ENCODE measurements at places on chromosomes 3 and 15.

GRCh38 chr3:156808025-156808424, 18.1 kb upstream of the LEKR1 start:
- DNase-seq: no peak

- DNase-seq: no peak
These were observed 7.4 kb downstream of the HMCES start for GRCh38 chr3:129286081-129286480.

DNA sequence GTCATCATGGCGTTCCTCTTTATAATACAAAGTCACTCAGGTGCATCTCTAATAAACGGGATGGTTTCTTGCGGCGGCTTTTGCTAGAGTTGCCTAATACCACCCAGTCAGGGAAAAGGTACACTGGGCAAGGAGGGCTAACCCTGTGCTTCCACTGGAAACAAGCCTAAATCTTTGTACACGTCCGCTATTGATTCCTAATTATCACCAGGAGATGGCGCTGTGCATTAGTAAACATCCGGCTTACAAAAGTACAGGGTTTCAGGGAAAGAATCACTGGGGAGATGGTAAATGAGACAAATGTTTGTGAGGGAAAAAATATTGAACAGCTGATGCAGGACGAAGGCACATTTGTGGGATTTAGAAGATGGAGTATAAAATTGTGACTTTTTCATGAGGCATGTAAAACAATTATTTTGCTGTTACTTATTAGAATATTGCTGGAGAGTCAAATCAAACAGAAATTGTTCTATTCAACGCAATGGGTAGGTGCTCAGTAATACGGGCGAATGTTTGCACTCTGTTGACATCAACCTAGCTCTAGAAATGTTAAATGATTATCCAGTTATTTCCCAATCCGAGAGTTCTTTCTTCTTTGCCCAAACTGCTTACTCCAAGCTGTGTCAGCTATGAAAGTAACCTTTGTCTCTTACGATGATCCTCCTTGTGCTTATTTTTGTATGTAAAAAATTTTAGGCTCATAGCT, 50.6 kb downstream of the GMNC start:
- DNase-seq: no peak

GRCh38 chr15:98651036-98651481, 2.7 kb downstream of the IGF1R start:
- no peak for DNase-seq

GRCh38 chr3:154316974-154317767, 7.1 kb downstream of the DHX36 start:
- DNase-seq: no peak

DNA sequence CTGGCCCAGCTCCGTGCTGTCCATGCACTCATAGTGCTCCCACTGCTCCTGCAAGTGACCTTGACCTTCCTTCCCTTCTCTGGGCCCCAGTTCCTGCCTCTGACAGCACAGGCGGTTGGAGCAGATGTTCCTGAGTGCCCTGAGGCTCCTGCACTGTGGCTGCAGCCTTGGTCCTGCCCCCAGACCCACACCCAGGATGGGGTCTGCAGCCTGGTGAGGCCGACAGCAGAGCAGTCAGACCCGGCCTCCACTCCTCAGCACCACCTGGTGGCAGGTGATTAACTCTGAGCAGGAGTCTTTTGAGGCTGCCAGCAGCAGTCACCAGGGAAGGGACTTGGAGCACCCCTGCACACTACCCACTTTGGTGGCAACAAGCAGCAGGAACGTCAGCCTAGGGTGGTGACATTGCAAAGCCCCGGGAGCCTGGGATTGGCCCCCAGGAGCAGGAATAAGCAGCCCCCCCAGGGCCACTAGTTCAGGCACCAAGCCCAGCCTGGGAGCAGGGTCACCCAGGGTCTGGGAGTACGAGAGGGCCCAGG, 64.6 kb downstream of the CYP11A1 start:
- no peak for DNase-seq

DNA sequence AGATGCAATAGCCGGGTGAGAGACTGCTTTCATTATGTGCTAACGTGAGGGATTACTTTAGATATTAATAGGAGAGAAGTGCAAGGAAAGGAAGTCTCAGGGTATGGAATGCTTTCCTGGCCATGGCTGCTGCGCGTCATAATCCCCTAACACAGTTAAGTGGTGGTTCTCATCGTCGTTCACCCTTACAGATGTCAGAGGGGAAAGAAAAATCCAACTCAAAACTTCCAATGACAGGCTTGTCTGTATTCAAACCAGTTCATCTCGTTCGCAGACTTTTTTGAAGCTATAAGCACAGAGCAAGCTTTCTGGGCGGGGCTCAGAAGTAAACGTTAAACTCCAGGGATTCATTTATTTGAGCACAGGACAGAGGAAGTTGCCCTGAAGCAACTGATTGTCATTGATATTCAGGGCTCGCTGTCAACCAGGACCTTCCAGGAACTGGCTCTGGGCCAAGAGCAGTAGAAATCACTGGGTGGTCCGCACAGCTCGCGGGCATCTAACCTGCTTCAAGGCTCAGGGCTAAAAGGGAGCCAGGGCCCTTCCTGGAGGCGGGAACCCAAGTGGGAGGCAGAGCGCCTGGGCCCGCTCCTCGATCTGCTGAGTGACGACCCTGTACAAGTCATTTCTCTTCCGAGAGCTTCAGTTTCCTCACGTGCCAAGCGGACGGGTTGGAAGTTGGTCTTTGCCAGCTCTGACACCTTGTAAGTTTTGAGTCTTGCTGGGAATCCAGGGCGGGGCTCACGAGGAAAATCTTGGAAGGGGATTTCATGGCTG, 1.1 kb upstream of the LPP start:
- no peak for DNase-seq

GRCh38 chr3:35723480-35724097, 84.3 kb downstream of the ARPP21 start:
- no peak for DNase-seq

DNA sequence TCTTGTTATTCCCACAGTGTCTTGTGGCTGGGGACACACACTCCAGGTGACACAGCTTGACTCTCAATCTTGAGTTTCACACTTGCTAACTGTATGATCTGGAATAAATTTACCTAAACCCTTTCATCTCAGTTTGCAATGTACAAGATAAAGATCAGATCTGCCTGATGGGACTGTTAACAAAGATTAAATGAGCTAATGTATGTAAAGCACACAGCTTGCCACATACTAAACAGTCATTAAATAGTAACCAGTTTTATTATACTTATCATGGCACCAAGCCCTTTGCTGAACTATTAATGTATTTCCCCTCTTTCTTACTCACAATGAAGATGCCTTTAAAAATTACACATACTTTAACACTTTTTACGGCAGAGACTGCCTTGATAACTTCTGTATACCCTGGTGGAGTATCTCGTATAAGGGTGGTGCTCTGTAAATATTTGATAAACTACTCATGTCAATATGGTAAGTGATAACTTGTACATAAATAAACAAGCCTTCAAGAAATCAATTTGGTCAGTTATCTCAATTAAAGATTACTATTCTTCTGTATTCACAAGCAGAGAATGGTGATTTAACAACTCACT, 184.5 kb downstream of the STAG1 start:
- DNase-seq: no peak

DNA sequence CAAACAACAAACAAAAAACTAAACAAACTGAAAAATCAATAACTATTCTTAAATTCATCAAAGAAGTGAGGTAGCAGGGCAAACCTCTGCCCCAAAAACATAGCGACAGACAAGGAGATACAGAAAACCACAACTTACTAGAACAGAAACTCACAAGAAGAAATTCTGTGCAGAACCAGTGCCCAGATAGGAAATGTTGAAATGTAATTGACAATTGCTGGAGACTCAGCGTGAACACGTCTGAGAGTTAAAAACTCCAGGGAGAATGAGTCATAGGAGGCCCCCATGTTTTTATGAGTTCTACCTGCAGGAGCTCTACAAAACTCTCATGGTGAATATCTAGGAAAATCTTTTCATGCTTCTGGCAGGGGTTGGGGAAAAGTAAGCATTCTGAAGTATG, 95.5 kb upstream of the SETMAR start:
- DNase-seq: no peak

GRCh38 chr3:116018646-116019045, 395.3 kb downstream of the GAP43 start:
- no peak for DNase-seq

- DNase-seq: no peak
These were observed 534.5 kb upstream of the TBL1XR1 start for GRCh38 chr3:177731644-177732268.

GRCh38 chr3:196572389-196572788, 3.9 kb downstream of the FBXO45 start:
- DNase-seq: no peak

DNA sequence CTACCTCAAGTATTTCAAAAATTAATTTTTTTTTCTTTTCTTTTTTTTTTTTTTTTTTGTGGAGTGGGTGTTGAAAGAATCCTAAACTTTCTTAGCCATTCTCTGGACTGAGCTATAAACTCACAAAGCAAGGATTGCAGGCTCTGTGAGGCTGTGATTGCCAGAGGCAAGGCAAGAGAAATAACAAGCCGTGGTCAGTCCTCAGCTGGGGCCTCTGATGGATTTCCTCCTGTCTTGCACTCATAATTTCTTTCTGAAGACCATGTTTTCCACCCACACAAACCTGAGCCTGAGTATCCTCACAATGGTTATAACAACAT, 1.3 kb downstream of the CX3CR1 start:
- DNase-seq: no peak

- DNase-seq: no peak
These were observed 49.1 kb downstream of the TRANK1 start for GRCh38 chr3:36895496-36896409.

Data from effector memory CD8-positive, alpha-beta T cell (primary cell).